ENCODE measurements at places on chromosomes 11 and 22.

GRCh38 chr11:63443714-63444113, 47.3 kb downstream of the PLAAT5 start:
- DNase-seq, result no peak

- DNase-seq, result no peak
Observed at GRCh38 chr11:131025421-131026125, 109.3 kb upstream of the SNX19 start.

DNA sequence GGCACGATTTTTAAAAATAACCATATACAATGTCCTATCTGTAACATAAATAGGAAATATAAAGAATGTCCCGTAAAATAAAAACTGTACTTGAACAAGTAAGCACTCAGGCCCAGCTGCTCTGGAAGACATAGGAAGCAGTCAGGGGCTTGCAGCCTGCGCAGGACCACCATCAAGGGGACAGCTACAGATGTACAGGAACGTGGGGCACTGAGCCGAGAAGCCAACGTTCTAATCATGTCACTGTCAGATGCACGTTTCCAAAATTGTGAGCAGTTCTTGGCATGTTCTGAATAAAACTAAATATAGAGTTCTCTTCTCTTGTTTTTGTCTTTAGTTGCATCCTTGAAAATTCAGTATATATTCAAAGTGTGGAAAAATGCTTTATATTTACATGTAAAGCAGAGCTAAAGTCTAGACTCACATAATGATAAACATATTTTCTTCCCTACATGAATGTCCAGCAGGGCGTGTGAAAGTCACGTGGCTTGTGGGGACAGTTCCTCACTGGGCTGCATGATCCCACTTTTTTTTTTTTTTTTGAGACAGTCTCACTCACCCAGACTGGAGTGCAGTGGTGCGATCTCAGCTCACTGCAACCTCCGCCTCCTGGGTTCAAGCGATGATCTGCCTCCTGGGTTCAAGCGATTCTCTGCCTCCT, 28.4 kb upstream of the TSPAN18 start:
- DNase-seq, result no peak

DNA sequence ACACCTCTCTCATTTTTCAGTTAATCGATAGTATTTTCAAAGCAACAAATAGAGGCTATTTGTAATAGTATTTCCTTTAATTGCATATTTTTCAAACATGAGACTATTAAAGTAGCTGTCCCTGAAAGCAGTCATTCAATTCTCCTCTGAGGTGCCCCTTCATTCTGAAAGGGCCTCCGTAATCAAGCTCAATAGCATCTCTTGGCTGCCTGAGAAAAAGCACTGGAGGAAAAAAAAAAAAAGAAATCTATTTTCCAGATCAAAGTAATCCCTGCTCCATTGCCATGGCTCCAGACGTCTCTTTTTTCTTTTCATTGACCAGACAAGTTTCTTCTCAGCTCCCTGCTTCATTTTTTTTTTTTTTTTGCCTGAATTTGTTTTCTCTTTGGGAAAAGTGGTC, 154.5 kb upstream of the BLID start:
- DNase-seq, result no peak

DNA sequence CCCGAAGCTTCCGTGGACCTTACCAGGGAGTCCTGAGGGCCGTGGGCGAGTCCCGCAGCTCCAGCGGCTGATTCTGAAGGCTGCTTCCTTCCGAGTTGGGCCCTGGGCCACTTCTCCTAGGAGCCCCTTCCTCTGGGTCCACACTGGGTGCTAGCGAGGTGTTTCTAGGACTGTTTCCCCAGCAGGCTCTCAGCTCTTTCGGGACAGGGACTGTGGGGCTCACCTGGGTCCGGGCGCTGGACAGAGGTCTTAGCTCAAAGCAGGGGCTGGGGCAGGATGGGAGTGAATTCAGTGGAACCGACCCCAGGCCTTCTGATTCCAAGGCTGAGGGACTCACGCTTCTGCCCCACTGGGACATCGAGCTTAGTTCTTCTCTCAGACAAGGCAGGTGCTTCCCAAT, 29.3 kb upstream of the CSNK1E start:
- no peak for DNase-seq

DNA sequence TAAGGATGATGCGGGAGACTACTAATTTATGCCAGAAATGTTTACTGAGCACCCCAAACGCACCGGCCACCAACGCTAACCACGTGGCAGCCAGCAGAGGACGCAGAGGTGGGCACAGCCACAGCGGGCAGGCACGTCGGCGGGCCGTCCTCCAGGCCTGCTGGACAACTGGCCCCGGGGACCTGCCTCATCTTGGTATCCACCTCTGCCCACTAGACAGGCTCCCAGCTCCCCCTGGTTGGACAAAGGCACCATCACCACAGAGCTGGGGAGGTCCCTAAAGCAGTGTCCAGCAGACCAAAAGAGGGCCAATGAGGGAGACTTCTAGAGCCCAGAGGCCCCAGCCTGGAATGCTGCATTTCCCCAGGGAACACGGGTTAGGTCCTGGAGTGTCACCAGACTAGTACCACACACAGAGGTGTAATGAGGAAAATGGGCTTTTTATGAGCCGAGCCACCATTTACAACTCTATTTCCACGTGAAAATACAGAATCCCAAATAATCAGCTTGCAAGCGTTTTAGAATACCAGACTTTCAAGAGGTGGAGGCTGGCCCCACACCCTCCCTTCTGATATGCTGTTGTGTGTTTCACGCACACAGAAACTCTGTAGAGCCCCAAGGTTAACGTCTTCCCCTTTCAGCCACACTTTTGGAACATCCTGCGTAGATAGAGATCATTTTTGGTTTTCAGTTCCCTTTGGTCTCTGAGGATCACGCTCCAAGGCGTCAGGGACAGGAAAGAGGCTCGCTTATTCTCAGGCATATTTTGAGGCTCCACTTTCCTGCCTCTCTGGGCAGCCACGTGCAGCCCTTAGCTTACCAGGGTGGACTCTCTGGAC, 23.7 kb upstream of the BID start:
- DNase-seq, result no peak

DNA sequence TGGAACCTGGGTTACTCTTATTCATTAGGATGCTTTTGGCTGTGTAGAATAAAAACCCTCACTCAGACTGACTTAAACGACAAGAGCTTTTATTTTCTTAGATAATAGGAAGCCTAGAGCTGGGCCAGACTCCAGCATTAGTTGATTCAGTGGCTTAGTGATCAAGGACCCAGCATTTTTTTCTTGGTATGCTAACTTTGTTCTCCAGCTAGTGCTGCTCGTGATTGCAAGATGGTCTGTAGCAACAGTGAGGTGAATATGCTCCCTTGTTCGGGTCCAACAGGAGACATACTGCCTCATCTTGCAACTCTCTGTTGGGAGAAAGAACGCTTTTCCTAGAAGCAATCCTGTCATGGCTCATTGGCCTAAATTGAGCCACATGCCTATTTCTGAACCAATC, 33.4 kb downstream of the INSC start:
- DNase-seq, result no peak

GRCh38 chr11:27472398-27473016, at the start of gene LGR4:
LGR4 (minus strand) TSS chr11:27472790; CDS start chr11:27472302, 488 bp downstream.
- DNase-seq, result peak; percentile 49

GRCh38 chr11:69682221-69682620, 7.1 kb upstream of the LTO1 start:
- DNase-seq, result no peak

- no peak for DNase-seq
Observed at GRCh38 chr11:120256178-120256577, 16.2 kb downstream of the POU2F3 start.

DNA sequence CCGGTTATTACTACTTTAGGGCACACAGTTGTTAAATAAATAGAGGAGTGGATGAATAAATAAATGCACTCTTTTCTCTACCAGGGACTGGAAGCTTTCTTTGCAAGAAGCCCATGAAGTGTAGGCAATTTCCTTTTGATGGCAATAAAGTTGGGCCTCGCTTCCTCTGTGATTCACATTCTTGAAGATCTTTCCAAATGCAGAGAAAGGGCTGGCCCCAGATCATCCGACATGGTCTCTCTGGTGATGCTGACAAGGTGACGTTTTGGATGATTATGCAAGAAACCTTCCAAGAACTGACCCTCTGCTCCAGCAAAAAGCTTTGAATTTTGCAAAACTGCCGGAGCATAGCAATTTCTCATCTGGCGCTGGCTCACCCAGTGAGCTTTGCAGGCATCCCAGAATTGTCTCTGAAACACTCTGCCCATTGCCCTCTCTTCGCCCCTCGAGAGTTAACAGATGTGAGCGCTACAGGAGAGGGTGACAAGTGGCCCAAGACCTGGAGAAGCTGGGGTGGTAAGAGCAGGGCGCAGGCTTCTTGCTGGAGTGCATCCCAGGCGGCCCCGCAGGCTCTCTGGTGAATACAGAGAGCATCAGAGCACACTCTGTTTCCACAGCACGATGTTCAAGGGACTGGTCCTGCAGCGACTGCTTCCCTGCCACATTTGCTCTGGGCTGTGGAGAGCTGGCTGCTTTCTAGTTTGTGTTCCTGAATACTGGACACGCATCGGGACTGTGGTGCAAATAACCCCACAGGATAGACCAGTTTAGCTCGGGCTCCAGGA, 11.5 kb upstream of the IFT27 start:
- DNase-seq, result no peak

DNA sequence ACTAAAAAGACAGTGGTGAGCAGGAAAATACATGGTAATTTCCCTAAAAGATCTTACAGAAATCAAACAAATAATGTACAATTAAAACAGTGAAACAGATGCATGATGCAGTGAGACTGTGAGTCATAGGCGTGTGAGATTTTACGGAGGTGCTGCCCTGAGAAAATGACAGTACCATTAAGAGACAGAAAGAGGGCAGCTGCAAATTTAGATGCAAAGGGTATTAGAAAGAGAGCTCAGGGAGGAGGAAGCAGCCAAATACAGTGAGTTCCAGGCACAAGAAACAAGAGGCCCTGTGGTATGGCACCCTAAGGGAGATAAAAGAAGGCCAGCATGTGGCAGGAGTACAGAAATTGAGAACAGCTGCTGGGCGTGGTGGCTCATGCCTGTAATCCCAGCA, 88.5 kb upstream of the FIBIN start:
- DNase-seq, result no peak

DNA sequence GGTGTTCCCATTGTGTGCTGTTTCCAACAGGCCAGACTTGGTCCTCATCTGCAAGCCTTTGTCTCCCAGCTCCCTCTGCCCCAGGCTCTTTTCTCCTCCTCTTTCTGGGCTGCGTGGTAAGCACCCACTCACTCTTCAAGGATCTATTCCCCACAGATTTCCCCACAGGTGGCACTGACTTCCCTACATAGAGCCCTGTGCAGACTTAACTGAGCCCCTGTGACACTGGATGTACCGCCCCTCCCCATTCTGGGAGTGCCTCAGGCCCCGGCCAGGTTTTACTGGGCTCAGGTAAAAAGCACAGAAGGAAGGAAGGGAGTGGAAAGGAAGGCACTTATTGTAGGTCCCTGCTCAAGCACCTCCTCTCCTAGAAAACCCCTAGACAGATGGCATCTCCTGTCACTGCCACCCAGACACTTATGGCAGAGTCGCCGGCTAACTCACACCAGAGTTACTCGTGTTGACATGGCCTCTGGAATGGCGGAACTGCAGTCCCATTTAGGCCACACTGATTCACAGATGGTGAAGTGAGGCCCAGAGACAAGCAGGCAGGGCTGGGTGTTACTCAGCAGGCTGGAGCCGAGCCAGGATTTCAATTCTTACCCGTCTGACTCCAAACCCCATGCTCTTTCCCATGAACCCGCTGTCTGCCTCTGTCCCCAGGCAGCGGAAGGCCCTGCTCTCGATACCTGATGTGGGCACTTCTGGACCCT, 47.2 kb downstream of the LRRC32 start:
- DNase-seq, result no peak

DNA sequence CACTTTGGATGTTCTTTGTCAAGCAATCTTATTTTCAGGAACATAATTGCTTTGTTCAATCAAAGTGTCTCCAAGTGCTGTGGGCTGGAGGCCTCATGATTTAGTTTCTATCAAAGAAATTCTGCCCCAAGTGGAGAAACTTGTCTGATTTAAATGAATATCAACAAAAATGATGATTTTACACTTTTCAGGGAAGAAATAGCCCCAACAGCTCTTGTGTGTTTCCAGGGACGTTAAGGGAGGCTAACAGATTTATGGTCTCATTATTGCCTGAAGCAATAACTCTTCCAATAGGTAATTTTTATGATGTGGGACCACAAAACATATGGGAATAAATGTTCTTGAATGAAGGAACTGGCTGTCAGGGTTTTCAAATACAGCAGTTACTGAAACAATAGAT, 699.1 kb downstream of the FAM181B start:
- DNase-seq, result no peak

- no peak for DNase-seq
Observed at GRCh38 chr11:104619751-104620150, 278.5 kb downstream of the CASP12 start.

DNA sequence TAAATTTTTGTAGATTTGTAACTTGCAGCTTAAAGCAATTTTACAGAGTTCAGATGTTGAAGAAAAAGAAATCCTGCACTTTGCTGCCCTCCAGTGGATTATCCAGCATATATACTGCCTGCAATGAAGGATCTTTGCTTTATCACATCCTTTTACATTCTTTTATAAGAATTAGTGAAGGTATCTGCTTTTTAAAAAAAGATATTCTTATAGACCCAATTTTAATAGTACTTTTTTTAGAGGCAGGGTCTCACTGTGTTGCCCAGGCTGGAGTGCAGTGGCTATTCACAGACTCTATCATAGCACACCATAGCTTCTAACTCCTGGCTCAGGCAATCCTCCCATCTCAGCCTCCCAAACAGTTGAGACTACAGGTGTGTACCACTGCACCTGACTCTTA, 60.7 kb downstream of the TTC17 start:
- peak; percentile 7 for DNase-seq

GRCh38 chr11:93089474-93090102, 108.2 kb downstream of the SLC36A4 start:
- no peak for DNase-seq

GRCh38 chr22:41505511-41506220, 36.7 kb downstream of the ACO2 start:
- no peak for DNase-seq

- DNase-seq, result no peak
Observed at GRCh38 chr11:114061048-114061680, 1.7 kb downstream of the ZBTB16 start.

GRCh38 chr11:120564573-120565311, 53.2 kb downstream of the GRIK4 start:
- no peak for DNase-seq

GRCh38 chr11:73547706-73548595, 50.0 kb downstream of the FAM168A start:
- no peak for DNase-seq

DNA sequence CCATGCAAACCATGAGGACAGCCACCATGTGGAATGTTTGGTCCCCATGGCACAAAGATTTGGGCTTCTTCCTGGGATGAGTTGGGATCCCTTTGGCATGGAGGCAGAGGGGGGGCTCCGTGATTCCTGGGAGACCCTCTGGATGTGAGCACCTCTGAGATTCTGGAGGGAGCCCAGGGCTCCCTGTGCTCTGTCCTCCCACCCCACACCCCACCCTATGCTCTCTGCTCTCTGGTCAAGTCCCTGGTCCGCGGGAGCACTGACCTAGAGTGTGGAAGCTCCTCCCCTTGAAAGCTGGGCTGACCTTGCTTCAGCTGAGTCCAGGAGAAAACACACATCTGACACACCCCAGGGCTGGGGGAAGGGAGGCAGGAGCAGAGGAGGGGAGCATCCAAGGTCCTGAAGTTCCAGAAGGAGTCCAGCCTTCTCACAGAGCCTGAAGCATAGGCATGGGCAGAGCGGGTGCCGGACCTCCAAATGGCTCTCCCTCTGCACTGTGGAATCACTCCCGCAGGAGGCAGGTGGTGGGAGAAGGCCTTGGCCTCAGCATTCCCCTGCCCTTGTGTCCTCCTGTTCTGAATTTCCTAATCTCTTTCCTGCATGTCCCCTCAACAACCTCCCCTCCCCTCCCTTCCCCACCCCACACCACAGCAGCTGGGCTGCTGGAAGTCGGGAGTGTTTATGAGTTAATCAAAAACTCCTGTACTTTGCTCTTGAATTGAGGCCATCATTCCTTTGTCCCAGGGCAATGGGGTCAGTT, 25.7 kb upstream of the OAF start:
- DNase-seq, result no peak
